ENCODE measurements at places on chromosomes 5 and 9.

DNA sequence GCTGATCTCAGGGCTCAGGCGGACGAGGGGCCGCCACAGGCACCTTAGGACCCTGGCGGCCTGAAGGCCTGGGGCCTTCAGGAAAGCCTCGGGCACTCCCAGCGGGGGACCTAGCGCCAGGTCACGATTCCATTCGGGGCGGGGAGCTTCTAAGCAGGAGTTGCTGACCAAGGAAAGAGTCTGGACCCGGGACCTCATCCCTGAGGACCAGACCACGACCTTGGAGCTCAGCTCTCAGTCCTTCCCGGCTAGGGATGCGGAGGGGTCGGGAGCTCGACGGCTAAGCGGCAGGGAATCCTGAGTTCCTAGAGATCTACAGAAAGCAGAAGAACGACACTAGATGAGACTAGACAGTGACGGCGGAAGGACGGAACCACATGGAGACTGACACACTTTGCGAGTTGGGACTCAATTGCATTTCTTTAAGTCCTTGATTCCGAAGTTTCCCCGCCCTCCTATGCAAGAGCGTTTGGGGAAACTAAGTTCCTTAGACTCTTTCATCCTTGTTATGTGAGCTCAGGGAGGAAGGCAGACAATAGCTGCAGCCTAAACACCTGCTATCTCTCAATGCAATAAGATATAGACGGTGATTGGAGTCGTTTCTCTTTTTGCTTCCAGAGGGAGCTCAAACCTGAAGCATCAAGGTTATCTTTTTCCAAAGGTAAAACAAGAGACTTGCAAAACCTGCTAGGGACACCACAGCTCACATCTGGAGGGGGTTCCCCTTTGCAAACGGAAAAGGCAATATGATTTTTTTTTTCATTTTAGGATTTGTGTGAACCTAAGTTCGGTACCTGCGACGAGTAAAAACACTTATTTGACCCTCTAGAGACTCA, 9.7 kb downstream of the NR2F1-AS1 start:
- DNase-seq = no peak

DNA sequence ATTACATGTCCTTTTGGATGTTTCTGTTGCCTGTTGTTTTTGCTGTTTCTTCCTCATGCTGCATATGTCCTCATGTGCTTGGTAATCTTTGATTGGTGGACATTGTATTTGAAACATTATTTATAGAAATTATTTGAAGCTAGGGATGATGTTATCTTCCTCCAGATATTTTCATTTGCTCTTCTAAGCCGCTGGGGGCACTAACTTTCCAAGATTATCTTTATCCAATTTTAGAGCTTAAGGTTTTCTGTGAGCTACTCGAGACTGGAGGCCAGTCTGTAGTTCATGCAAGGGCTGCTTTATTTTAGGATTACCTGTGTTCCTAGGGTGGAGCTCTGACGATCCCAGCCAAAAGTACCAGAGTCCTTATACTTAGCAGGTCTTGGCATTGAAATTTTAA, 40.9 kb downstream of the STX17 start:
- DNase-seq = no peak

GRCh38 chr5:79285833-79286232, 49.9 kb downstream of the JMY start:
- no peak for DNase-seq

- DNase-seq = no peak
These were observed 115.5 kb upstream of the TBC1D2 start for GRCh38 chr9:98370976-98371315.

DNA sequence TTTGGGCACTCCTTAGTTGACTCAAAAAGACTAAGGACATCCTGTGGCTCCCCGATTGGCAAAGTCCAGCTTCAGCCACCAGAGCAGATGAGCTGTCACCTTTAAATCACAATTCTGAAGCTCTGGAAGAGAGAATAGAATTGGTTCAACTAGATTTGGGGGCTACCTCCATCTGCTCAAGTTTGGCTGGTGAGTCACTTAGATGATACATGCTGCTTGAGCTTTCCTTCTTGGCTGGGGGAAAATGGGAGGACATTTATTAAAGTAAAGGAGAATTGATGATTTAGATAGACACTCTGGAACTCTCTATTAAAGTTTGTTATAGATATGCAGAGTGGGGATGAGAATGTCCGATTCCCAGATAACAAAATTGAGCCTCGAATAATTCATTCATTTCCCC, 30.0 kb upstream of the GRIA1 start:
- no peak for DNase-seq

DNA sequence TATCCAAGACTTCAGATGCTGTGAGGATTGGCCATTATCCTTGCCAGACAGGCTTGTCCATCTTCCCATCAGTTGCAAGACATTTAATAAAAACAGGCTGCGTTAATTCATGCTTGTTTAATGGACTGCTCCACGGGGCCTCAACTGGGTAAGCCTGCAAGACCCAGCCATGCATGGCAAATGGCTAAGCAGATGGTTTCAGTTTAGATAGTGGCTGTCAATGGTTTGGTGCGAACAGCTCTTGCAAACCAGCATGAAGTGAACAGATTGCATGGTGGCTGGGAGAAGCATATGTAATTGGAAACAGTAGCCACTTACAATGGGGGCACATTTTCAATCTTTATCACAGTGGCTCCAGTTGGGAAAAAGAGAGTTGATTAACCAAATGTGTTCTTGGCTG, 628.2 kb upstream of the KLF4 start:
- DNase-seq = no peak

DNA sequence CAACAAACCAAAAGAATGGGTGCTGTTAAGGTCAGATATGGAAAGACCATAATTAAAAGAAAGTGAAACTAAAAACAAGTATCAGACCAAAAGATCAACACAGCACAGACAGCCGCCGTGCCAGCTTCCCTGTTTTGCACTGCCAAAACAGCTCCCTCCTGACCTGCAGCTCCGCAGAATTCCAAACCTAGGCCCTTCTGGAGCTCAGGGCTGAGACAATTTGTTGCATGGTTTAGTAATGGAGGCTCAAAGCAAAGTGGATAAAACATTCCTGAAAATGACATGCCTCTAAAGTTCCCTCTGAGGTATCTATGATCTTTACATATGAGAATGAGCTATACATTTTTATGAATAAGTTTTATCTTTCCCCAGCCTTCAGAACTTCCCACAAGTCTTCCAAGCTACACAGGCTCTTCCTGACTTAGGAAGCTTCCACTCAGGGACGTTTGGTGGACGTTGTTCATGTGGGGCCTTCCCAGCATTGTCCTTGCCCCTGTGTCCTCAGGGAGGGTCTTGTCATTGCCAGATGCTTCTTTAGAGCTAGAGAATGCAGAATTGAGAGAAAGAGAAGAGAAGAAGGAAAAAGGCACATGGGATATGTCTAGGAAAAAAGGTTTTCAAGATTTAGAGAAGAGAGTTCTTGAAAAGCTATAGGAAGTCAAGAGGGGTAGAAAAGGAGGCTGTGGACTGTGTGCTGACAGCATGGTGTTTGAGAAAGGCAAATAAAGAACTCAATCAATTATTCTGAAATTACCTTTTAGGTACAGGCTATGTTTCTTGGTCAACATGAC, 28.4 kb upstream of the SSBP2 start:
- DNase-seq = peak; percentile 33

- DNase-seq = no peak
These were observed 85.2 kb downstream of the SLC44A1 start for GRCh38 chr9:105329719-105330062.

- DNase-seq = no peak
These were observed 18.9 kb upstream of the GHR start for GRCh38 chr5:42404366-42404765.

GRCh38 chr9:104482921-104483570, 21.0 kb upstream of the OR13F1 start:
- DNase-seq = no peak

- DNase-seq = no peak
These were observed 29.4 kb downstream of the RHOBTB3 start for GRCh38 chr5:95760273-95761191.

DNA sequence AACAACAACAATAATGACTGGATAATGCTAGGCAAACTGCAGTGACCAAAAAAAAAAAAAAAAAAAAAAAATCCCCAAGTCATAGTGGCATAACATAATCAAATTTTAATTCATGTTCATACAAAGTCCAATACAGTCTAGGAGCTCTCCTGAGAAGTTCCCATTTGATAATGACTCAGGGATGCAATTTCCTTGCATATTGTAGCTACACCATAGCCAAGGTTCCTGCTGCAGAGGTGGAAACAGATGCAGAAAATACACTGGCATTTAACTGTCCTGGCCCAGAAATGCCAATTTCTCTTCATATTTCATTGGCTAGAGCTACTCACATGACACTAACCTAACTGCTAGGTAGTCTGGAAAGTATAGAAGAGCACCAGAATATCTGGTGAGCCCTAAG, 72.2 kb upstream of the SLC12A2 start:
- no peak for DNase-seq

GRCh38 chr5:174217527-174217926, 172.0 kb downstream of the NSG2 start:
- DNase-seq = no peak

DNA sequence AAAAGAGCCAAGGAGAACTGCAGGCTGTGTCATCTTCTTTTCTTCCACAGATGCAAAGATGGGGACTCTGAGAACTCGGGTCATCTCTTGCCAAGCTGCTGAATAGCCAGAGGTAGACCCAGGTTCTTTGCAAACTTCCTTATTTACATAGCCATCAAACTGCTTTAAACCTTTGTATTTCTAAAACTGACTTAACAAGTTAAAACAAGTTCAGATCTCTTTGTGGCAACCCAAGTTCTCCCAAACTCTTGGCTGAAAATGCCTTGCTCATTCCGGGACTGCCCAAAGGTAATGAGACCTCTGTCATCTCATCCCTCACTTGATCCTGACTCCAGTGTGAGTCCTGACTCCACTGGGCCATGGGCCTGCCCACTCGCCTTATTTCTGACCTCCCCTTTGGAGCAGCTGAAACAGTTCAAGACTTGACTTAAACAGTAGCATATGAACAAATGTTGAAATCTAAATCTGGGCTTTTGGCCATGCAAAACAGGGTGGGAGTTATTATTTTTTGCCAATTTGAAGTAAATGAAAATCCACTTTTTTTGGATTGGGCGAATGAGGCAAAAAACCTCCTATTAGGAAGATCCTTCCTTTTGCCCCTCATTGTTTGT, 50.6 kb downstream of the FBXL7 start:
- DNase-seq = no peak

GRCh38 chr5:180399401-180400215, 46.5 kb upstream of the GFPT2 start:
- DNase-seq = no peak

DNA sequence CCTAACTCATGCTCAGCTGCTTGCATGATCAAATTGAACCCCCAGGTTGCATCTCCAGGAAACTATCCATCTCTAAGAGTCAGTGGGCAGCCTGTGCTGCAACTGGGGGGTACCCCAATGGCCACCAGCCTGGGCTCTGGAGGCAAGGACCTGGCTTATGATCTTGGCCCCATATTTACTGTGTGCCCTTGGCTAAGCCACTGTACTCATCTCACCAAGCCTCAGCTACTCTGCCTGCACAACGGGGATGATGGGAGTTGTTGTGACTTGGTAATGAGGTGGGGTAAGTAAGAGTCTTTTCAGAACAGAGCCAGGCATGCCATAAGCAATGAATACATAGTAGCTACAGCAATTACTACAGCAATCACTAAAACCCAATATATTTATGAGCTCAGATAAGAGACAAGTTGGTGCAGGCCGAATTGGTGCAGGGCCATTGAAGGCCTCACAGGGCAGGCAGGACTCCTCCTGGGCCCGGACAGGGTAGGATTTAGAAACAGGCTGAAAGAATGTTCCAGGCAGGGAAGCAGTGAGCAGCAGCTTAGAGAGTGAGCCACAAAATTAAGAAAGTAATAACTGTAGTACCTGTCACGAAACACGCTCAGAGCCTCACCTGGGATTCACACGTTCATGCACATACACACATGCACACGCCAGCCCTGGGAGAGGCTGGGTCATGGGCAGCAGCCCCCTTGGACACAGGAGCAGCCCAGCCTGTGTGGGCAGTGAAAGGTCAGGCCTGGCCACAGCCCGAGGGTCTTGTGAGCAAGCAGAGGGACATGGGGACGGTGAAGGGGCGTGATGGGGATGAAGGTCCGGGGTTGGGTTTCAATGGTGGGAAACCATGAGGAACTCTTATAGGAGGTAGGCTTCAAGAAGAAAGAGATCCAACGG, 74.1 kb downstream of the PAX5 start:
- DNase-seq = no peak

GRCh38 chr9:128409978-128410377, 10.7 kb upstream of the CERCAM start:
- DNase-seq = no peak

GRCh38 chr5:160442824-160443431, 21.3 kb downstream of the PTTG1 start:
- DNase-seq = no peak

GRCh38 chr5:108703313-108703712, 44.4 kb upstream of the FER start:
- DNase-seq = no peak

- DNase-seq = no peak
These were observed 599.7 kb upstream of the FTMT start for GRCh38 chr5:121251954-121252353.

DNA sequence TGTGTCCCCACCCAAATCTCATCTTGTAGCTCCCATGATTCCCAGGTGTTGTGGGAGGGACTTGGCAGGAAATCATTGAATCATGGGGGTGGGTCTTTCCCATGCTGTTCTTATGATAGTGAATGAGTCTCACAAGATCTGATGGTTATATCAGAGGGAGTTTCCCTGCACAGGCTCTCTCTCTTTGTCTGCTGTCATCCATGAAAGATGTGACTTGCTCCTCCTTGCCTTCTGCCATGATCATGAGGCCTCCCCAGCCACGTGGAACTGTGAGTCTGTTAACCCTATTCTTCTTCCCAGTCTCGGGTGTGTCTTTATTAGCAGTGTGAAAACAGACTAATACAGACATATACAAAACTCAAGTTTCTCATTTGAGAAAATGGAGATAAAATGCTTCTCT, 139.3 kb downstream of the FBXL7 start:
- DNase-seq = no peak

DNA sequence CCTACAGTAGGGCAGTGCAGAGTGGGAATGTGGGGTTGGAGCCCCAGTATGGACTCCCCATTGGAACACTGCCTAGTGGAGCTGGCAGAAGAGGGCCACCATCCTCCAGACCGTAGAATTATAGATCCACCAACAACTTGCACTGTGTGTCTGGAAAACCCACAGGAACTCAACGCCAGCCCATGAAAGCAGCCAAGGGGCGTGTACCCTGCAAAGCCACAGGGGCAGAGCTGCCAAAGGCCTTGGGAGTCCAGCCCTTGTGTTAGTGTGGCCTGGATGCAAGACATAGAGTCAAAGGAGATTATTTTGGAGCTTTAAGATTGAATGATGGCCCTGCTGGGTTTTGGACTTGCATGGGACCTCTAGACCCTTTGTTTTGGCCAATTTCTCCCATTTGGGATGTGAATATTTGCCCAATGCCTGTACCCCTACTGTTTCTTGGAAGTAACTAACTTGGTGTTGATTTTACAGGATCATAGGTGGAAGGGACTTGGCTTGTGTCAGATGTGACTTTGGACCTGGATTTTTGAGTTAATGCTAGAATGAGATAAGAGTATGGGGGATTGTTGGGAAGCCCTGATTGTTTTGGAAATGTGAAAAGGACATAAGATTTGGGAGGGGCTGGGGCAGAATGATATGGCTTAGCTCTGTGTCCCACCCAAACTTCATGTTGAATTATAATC, 266.8 kb downstream of the SEMA5A start:
- no peak for DNase-seq

GRCh38 chr5:61438298-61438970, 106.4 kb downstream of the ZSWIM6 start:
- no peak for DNase-seq

- no peak for DNase-seq
These were observed 264.6 kb upstream of the TAS2R1 start for GRCh38 chr5:9894571-9895301.

Data from Calu3 (cell line).